WTC11 (cell line): ENCODE measurements at places on chromosomes 7 and 10. TPM values are rescaled to one million over a fixed set of nuclear protein-coding genes. Genes with fewer than 3 reads are reported as not detected.

GRCh38 chr10:48651839-48652238, 32.8 kb upstream of the WDFY4 start:
- DNase-seq: no peak

Gene UTF1
- total RNA-seq: 140 to 196 TPM (median 143 TPM) in 3 replicates

Gene TBX20
- 0.24 to 0.37 TPM (median 0.25 TPM) in 3 replicates for total RNA-seq

- no peak for DNase-seq
Measured at GRCh38 chr7:141610671-141611070, 59.5 kb downstream of the AGK start.

GRCh38 chr7:5603241-5604140, 178.0 kb downstream of the RNF216 start:
- DNase-seq: peak; percentile 38
